DMS 273 treated with DMSO at 0.1 percent for 48 hours (cell line): ENCODE measurements at places on chromosomes 4 and X.

DNA sequence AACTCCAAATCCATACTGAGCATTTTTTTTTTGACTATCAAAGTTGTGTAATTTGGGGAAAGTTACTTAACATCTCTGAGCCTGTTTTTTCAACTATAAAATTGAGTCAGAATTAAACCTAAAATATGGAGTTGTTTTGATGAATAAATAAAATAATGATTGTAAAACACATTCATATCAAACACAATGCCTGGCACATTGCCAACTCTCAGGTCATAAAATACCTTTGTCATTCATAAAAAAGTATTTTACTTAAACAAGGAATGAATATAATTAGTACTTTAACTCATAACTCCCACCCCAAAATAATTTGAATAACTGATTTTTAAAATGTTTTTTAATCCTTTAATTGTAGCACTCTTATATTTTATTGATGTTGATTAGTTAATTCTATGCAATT lies 3.8 kb upstream of the GPR174 start:
- DNase-seq: no peak

- DNase-seq: no peak
These were observed 29.5 kb upstream of the KDR start for GRCh38 chr4:55154933-55155332.

DNA sequence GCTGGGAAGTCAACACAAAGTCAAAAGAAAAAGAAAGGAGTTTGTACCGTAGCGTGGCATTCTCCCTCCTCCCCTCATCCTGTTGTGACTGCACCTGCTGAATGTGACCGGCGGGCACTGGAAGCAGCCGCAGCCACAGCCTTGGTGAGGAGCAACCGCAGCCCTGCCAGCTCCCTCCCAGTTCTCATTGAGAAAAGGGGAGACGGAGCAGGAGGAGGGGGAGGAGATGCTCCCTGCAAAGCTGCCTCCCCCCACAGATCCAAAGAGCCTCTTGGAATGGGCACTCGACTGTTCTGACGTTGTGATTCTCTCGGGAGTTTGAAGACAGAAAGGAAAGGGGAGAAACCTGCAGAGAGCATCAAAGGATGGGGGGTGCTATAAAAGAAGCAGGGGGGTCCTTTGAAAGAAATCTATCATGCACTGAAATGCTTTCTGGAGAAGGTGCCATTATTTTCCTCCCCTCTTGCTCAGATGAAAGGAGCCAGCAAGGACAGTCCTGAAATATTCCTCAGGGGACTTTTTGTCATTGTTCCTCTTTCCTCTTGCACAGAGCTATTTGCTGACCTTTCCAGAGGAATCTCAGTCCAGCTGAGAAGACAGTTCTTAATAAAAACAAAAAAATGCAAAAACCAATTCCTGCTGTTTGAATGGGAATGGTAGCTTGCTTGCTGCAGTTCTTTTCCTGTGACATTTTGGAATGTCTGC lies 429.7 kb downstream of the MAPK10 start:
- no peak for DNase-seq

GRCh38 chrX:77953708-77954107 lies 15.7 kb downstream of the PGAM4 start:
- no peak for DNase-seq

- DNase-seq: no peak
These were observed 97.6 kb upstream of the NKX1-1 start for GRCh38 chr4:1503583-1504471.

DNA sequence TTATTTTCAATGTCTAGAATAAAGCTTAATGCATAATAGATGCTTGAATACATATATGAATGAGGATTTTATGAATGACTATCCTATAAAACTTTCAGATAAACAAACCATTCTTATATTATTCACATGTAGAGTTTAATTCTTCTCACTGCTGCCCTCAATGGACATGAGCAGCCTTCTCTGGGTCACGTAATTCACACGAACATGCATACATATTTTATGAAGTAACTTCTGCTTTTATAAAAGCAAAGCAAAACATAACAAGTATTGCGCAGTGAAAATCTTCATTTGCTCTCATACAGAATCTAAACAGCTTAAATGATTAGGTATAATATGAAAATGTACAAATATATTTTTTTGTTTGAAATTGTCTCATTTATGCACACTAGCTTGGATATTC lies 116.7 kb downstream of the TMA16 start:
- DNase-seq: no peak

GRCh38 chr4:81634766-81635549 lies 163.3 kb upstream of the RASGEF1B start:
- DNase-seq: no peak

- no peak for DNase-seq
These were observed 28.4 kb downstream of the STBD1 start for GRCh38 chr4:76334885-76335284.

GRCh38 chrX:11462136-11462535 lies 168.9 kb downstream of the AMELX start:
- no peak for DNase-seq

DNA sequence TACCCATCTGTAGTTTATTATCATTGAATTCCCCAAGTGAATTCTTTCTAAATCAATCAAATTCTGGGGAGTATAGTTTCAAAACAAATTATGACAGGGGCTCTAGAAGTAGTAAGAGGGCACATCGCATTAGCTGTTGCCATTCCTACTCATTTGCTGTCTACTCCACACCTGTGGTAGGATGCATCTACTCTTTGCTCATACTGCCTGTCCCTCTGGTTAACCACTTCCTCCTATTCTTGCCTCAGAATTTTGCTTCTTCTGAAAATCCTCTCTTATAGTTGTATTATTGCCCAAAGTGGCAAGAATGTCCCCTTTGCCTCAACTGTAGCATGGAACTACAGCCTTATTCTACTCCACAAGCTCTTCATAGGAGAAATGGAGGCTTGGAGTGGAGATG lies 12.7 kb upstream of the DGKK start:
- no peak for DNase-seq

- no peak for DNase-seq
These were observed 32.0 kb downstream of the HAND2 start for GRCh38 chr4:173498023-173498422.

- no peak for DNase-seq
These were observed 19.1 kb upstream of the MUC7 start for GRCh38 chr4:70452946-70453345.

- DNase-seq: no peak
These were observed 56.5 kb downstream of the LIMCH1 start for GRCh38 chr4:41594432-41594831.

DNA sequence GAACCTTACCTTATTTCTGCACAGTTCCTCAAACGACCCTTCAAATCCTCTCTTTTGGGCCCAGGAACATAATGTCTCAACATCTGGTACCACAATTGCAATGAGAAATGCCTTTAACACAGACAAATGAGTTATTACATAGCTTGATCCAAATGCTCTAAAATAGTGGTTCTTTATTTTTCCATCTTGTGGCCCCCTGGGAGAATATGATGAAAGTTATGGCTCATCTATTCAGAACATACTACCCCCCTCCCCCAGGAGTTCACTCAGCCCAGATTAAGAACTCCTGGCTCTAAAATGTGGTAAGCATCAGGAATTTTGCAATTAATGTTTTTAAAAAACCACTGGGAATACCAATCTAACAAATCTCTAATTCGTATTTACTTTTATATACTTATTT lies 23.9 kb upstream of the CENPU start:
- no peak for DNase-seq

GRCh38 chrX:52576946-52577345 lies 60.1 kb upstream of the XAGE1B start:
- no peak for DNase-seq

DNA sequence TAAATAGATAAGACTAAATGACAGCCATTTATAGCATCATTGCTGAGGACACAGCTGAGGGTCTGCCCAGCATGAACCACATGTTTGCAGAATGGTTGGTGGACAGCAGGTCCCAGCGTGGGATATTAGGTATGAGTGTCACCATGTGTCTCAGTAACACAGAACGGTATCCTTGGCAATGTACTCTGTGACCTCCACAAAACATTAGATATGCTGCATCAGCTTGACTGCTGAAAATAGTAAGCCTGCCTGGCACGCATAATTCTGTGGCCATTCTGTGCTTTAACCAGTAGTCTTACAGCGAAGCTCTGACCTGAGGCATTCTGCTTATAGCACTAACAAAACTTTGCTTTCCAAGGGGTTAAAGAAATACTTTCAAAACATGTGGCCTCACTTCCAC lies 32.0 kb downstream of the LIMCH1 start:
- no peak for DNase-seq

DNA sequence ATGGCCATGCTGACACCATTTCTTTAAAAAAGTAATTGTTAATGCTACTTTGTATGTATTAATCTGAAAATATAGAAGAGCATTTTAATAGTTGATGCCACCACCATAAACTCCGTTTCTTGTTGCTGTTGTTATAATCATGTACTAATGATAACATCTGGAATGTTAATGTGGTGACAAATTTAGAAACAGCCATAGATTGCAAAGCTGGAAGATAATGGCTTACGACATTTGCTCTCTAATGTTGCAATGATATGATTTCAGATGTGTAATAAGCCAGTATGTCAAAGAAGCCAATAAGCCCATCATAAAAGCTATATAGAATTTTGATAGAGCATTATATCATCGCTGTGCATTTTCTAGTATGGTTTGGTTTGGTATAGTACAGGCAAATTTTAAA lies 579.4 kb upstream of the ZFP42 start:
- no peak for DNase-seq

GRCh38 chrX:69077895-69078455 lies 87.3 kb downstream of the PJA1 start:
- no peak for DNase-seq
